ENCODE measurements at places on chromosomes 6 and 20. TPM values are rescaled to one million over a fixed set of nuclear protein-coding genes. Genes with fewer than 3 reads are reported as not detected.

SLC23A2 gene
- total RNA-seq: 15.1 TPM

TMEM200A gene
- 1.9 TPM for total RNA-seq

FAM209B gene
- 0.32 TPM for total RNA-seq

DACT2 gene
- 3.2 TPM for total RNA-seq

RIN2 gene
- 88.7 TPM for total RNA-seq

HLA-DRB5 gene
- 48.0 TPM for total RNA-seq

OCSTAMP gene
- total RNA-seq: not detected

HLA-DOB gene
- total RNA-seq: 0.69 TPM

SMLR1 gene
- total RNA-seq: 2.8 TPM

SLC35A1 gene
- 20.7 TPM for total RNA-seq

CYP39A1 gene
- 18.5 TPM for total RNA-seq

POU5F1 gene
- total RNA-seq: 9.7 TPM

PAX1 gene
- total RNA-seq: not detected

SCRT2 gene
- not detected for total RNA-seq

BMP6 gene
- 7.3 TPM for total RNA-seq

ACSS1 gene
- 70.8 TPM for total RNA-seq

BHLHE23 gene
- not detected for total RNA-seq

TRIM31 gene
- total RNA-seq: 3.1 TPM

RAB32 gene
- total RNA-seq: 31.1 TPM

ADGRF4 gene
- 0.52 TPM for total RNA-seq

DEK gene
- 59.8 TPM for total RNA-seq

HUS1B gene
- 0.46 TPM for total RNA-seq

TGM2 gene
- 389 TPM for total RNA-seq

FRK gene
- 24.3 TPM for total RNA-seq

RNF182 gene
- total RNA-seq: 0.14 TPM

SLC52A3 gene
- 7.5 TPM for total RNA-seq

PRSS16 gene
- 35.1 TPM for total RNA-seq

FILIP1 gene
- total RNA-seq: 22.9 TPM

RIPPLY2 gene
- total RNA-seq: not detected

FABP7 gene
- not detected for total RNA-seq

MLIP gene
- total RNA-seq: 0.20 TPM

C20orf144 gene
- total RNA-seq: 0.09 TPM

GSTA1 gene
- total RNA-seq: 382 TPM

PDE10A gene
- 29.0 TPM for total RNA-seq

EEF1A2 gene
- 56.3 TPM for total RNA-seq

ESR1 gene
- total RNA-seq: 1.9 TPM

PACSIN1 gene
- 1.4 TPM for total RNA-seq

SLC16A10 gene
- 2.2 TPM for total RNA-seq

ISM1 gene
- 0.95 TPM for total RNA-seq

OPRL1 gene
- 1.7 TPM for total RNA-seq

TRIM26 gene
- total RNA-seq: 72.4 TPM

STX11 gene
- total RNA-seq: 2.9 TPM

MAK gene
- total RNA-seq: 0.09 TPM

KCNS1 gene
- 11.2 TPM for total RNA-seq

MAS1 gene
- not detected for total RNA-seq

NRN1 gene
- 6.4 TPM for total RNA-seq

PKIB gene
- 5.5 TPM for total RNA-seq

DSE gene
- 24.9 TPM for total RNA-seq

Data from mucosa of gallbladder (tissue), 1 donor.